ENCODE measurements at places on chromosomes 13 and 19.

GRCh38 chr19:34298891-34299520 is 44.7 kb downstream of the GARRE1 start:
- no peak for DNase-seq

DNA sequence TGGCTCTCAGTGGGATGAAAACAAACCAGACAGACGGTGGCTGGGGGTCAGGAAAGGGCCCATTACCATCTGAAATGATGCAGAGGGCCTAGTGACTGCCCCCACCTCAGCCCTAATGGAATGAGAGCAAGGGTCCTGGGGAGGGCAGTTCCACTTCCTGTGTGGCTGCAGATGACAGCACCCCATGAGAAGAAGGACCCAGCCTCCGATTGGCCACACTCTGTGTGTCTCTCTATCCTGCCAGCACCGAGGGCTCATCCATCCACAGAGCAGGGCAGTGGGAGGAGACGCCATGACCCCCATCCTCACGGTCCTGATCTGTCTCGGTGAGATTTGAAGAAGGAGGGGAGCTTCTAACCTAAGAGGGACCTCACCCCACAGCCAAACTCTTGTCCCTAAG is 498 bp downstream of the LILRB1 start:
- no peak for DNase-seq

DNA sequence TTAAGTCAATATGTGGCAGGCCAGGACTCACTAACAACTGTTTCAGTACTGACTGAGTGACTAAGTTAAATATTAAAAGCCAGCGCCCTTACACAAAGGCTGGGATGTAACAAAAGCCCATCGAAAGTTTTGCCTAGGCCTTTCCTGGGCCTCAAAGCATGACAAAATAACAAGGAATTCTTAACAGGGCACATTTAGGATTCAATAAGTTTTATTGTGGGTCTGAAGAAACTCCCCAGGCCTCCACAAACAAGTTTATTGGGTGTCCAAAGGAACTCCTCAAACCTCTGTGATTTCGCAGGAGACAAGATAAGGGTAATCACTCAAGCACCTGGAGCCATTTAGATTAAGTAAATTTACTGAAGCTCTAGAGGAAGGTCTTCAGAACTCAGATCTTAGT is 130.7 kb upstream of the SGCG start:
- peak; percentile 28 for DNase-seq

DNA sequence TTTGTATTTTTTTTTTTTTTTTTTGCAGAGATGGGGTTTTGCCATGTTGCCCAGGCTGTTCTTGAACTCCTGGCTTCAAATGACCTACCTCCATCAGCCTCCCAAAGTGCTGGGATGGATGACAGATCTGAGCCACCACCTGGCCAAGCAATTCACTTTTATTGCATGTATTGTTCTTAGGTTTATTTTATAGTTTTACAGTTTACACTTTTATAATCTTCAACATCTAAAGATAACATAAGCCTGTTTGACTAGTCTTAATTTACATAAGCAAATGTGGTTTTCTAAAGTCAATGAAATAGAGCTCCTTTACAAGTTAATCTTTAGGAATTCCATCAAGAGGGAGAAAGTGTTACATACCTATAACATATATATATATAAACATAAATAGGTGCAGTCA is 9.5 kb upstream of the MPV17L2 start:
- no peak for DNase-seq

DNA sequence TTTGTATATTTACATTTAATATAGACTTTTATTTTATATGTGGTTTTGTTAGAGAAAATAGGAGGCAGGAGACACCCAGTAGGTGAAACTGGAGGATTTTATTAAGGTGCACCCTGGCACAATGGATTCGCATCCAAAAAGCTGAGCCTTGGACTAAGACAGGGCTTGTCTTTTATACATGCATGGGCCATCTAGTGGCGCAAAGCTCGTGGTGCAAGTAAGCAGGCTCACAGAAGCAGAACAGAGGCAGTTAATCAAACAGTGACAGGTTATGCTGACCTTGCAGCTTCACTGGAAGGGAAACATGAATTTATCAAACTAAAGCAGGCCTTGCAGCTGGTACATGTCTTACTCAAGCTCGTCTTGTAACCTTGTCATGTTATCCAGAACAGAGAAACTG is 58.8 kb upstream of the ZNF681 start:
- peak; percentile 5 for DNase-seq

GRCh38 chr19:35793381-35794165 is 18.2 kb downstream of the ARHGAP33 start:
- no peak for DNase-seq

- no peak for DNase-seq
These were observed 147.8 kb downstream of the SUCLA2 start for GRCh38 chr13:47853236-47853635.

DNA sequence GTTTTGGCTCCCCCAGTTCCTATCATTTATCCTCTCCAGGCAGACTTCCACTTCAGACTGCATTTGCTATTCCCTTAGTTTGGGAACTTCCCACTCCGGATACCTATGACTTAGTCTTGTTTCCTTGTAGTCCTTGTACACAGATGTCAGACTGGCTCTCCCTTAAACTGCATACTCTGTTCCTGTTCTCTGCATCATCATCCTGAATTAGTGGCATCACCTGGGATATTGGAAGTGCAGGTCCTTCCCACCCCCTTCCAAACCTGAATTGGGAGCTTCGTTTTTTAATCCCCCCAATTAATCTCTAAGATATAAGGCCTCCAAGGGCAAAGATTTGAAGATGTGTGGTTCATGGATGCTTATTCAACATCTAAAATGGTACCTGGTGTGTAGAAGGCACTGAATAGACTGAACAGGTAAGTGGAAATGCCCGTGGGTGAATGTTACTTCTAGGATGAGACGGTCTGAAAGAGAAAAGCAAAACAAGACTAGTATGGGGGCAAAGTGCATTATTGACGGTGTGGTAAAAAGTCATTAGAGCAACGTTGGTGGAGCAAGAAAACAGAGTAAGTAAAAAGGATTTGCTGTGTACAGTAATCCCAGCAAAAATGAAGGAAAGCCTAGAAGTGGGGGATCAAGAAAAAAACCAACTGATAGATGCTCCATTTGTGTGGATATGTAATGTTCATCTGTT is 9.6 kb downstream of the MIR17HG start:
- DNase-seq: no peak

DNA sequence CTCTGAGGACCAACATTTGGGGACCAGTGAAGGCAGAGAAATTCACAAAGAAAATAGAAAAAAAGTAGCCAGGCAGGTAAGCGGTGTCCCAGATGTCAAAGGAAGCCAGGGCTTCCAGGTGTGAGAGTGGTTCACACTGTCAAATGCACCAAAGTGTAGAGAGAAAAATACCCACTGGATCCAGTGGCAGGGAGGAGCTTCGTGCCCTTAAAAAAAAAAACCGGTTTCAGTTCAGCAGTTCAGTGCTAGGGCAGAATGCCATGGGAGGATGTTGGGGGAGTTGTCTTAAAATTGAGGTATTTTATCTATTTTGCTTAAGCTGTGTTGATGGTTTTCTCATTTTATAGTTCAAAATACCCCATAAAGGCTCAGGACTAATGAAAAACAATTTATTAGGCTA is 47.8 kb upstream of the C1QTNF9 start:
- DNase-seq: no peak

DNA sequence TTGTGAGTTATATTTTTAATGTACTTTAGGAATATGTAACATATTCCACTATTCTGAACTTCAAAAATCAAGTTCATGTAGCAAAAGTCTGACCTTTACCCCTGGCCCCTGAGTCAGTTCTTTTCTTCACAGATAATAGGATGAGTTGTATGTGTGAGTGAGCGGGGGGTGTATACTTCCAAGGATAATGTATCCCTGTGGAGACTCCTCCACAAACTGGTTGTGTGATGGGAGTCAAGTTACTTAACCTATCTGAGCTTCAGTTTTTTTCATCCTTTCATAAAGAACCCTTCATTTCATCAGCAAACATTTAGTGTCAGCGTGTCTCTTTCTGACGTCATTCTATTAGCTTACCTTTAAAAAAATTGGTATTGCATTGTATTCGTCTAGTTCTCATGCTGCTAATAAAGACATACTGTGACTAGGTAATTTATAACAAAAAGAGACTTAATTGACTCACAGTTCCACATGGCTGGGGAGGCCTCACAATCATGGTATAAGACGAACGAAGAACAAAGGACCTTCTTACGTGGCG is 288.1 kb upstream of the GPC6 start:
- no peak for DNase-seq

GRCh38 chr19:57031106-57031505 is 88.7 kb upstream of the USP29 start:
- no peak for DNase-seq

DNA sequence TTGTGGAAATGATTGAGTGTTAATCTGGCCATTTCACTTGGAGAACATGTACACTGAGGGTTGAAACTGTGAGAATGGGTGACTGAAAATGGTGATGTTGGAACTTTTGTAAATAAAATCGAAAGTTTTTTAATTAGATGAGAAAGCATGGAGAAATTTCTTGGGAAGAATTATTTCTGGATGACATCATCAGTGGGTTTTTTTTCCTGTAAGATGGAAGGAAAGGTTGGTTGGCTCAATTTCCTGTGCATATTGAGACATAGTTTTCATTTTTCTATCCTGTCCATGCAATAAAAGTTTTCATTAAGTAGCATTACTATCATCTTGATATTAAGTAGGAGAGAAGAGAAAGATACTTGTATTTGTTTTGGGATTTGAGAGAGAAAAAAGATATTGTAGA is 120.6 kb upstream of the HTR2A start:
- no peak for DNase-seq

GRCh38 chr13:21657538-21657937 is 13.3 kb upstream of the FGF9 start:
- no peak for DNase-seq

GRCh38 chr19:19057720-19058119 is 6.1 kb upstream of the SLC25A42 start:
- DNase-seq: no peak

DNA sequence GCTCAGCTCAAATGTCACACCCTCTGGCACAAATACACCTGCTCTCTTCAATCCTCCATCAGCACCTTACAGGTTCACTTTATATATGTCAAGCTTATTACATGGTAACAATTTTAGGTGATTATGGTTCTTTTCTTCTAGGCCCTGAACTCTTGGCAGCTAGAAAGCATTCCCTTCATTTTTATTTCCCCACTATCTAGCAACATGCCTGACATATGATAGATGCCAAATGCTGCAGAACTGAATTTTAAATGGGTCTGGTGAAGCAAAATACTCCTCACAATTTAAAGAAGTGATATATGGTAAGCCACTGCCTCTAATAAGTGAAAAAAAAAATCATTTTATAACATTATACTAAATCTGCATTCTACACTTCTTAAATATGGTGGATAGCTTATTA is 95.2 kb downstream of the USP12 start:
- peak; percentile 42 for DNase-seq

DNA sequence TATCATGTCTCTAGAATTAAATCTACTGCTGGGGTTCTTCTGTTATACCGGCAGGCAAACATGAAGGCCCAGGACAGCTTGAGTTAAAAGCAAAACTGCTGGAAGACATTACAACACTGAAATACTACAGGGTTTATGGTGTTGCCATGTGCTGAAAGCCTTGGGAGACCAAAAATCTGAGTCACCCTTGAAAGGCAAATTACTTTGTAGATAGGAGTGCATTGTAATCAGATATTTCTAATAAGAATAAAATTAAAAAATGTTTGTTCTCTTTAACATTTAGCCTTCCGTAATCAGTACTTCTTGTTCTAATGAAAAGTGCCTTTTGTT is 181.3 kb downstream of the PCDH9 start:
- peak; percentile 10 for DNase-seq

DNA sequence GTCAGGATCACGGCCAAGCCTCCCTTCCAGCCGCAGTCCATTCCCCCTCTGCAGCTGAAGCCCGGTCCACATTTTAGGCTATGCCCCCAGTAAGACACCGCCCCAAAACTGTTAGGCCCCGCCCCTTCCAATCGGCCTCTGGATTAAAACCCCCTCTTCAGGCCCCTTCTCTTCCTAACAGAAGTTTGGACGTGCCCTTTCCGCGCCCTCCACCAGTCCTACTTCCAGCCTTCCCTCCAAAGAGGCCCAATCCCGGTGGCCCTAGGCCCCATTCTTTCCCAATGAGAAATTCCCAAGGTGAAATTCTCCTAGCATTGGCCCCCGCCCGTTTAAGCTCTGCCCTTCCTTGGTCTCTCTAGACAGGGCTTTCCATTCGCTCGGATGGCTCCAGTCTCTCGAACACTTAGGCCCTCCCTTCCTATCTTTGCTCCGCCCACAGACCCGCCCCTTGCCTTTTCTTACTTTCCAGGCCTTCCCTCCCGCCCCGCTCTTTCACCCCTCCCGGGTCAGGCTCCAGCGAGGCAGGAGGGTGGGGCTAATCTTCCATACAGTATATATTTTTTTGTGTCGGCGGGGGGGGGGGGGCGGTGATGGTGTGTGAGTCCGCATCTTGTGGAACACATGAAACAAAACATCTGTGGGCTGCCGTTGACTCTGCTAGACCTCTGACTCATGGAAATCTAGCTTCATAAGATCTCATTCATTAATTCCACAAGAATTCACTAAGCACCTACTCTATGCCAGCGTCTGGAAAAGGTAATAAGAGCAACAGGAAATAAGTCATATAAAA is 13.6 kb downstream of the LTBP4 start:
- peak; percentile 98 for DNase-seq

- DNase-seq: no peak
These were observed 193.4 kb downstream of the RGCC start for GRCh38 chr13:41650706-41651105.

DNA sequence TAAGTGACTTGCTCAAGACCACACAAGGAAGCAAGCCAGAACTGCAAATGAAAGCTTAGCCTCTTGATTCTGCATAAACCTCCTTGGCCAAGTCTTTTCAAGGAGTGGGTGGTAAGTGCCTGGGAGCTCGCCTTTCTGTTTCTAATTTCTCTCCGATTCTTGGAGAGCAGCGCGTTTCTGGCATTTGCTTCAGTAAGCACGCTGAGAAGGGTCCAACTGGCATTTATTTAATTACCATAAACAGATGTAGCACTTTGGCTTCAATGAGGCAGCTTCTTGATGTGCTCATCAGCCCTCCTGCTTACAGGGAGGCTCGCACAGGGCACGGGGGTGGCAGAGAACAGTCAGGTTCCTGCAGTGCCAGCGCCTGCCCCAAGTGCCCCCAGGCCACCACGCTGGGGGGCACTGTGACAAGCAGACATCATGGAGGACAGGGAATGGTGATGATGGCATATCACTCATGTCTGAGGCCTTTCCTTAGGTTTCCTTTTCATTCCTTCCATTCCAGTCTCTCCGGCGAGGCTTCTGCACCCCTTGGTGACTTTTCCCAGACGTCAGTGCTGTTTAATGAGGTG is 13.3 kb downstream of the SIAH3 start:
- no peak for DNase-seq

DNA sequence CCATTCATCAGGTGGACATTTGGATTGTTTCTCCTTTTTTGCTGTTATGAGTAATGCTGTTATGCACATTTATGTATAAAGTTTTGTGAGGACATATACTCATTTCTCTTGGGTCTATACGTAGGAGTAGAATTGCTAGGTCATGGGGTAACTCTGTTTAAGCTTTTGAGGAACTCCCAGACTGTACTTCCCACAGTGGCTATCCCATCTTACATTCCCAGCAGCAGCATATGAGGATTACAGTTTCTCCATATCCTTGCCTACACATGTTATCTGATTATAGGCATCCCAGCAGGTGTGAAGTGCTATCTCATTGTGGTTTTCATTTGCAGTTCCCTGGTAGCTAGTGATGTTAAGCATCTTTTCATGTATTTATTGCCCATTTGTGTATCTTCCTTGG is 5.9 kb downstream of the ZSCAN22 start:
- DNase-seq: no peak

- no peak for DNase-seq
These were observed 8.0 kb upstream of the TFDP1 start for GRCh38 chr13:113576597-113576996.
